ENCODE measurements at places on chromosomes 7 and 10. TPM values are rescaled to one million over a fixed set of nuclear protein-coding genes. Genes with fewer than 3 reads are reported as not detected.
A peak's percentile ranks its signal among the peaks of the same experiment; 100 is the strongest.

Gene MPP7
- 0.34 TPM for total RNA-seq

GRCh38 chr7:154387252-154387651 is 335.1 kb downstream of the DPP6 start:
- no peak for DNase-seq

GRCh38 chr7:2215851-2216250 is 16.9 kb downstream of the MAD1L1 start:
- DNase-seq: no peak

Gene TACC2
- 3.0 TPM for total RNA-seq

- no peak for DNase-seq
Measured at GRCh38 chr7:75861636-75862035, 17.2 kb upstream of the RHBDD2 start.

Gene LANCL2
- 22.8 TPM for total RNA-seq

GRCh38 chr7:111232249-111233084 is 141.5 kb downstream of the LRRN3 start:
- DNase-seq: no peak

DNA sequence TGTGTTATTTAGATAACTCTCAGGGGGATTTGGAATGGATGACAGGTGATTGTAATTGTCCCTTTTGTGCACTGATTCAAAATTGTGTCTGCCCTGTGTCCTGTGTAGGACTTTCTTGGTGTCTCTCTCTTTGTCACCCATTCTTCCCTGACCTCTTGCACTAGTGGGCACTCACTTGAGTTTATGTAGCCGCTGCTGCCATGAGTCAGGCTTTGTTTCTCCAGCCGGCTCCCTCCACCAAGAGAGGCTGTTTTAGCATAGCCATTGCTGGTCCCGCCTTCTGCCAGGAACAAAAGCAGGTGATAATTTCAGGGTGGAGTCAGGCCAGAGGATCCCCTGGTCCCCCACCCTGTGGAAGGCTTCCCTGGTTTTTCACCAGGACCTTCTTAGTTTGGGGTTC is 8.4 kb downstream of the COL17A1 start:
- DNase-seq: peak; percentile 4

DNA sequence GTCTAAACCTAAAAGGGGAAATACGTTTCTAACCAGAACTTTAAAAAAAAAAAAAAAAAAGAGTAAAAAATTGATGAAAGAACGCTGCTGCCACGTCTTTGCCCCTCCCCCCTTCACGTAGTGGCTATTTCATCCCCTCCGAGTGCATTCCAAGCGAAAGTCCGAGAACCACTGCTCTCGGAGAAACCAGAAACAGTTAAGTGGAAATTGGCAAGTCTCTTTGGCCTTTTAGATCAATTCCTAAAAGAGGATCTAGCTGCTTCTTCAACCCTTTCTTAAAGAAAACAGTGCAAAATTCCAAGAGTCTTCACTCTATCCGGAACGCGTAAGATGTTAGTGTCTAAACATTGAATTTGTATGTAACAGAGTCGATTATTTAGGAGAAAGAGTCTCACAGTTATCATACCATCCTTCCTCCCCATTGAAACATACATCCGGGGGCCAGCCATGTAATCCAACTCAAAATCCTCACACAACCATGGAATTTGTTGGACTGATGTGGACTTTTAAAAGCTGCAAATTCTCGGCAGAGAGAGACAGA is 1.1 kb downstream of the P4HA1 start:
- DNase-seq: peak; percentile 70

DNA sequence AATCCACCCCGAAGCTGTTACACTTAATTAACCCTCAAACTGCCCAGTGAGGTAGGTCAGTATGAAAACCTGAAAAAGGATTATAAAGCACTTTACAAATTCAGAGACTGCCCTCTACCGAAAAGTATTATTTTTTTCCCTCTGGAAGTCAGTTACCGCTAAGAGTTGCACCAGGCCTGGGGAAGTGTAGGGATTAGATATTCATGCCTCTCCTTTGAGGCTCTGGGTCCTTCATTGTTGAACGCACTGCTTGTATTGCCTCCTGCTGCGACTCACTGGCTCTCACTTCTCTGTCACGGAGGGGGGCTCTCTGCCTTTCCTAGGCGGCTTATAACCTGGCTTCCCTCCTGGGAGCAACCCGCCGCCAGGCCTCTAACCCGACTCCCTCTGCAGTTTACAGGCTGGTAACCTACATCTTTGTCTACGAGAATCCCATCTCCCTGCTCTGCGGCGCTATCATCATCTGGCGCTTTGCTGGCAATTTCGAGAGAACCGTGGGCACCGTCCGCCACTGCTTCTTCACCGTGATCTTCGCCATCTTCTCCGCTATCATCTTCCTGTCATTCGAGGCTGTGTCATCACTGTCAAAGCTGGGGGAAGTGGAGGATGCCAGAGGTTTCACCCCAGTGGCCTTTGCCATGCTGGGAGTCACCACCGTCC is 2.7 kb downstream of the RHBDD2 start:
- no peak for DNase-seq

DNA sequence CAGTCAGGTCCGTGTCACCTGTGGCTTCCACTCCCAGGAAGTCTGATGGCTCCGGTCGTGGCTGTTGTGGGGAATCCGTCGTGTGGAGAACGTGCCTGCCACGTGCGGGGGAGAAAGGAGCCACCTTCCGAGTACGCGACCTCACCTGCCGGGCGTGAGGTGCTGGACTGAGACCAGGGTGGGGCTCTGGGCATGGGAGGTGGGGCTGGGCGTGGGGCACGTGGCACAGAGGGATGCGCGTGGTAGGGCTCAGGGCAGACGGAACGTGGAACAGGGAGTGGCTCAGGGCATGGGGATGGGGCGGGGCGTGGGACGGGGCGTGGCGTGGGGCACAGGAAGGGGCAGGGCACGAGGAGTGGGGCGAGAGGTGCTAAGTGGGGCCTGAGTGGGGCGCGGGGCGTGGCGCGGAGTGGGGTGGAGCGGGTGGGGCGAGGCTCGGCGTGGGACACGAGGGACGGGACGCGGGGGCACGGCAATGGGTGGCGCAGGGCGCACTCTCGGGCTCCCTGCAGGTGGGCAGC is 64.8 kb downstream of the C10orf143 start:
- no peak for DNase-seq

Gene NEBL
- under 0.01 TPM for total RNA-seq

GRCh38 chr10:14742382-14742781 is 32.3 kb downstream of the FAM107B start:
- no peak for DNase-seq

- DNase-seq: no peak
Measured at GRCh38 chr7:30708412-30708811, 26.2 kb upstream of the CRHR2 start.

DNA sequence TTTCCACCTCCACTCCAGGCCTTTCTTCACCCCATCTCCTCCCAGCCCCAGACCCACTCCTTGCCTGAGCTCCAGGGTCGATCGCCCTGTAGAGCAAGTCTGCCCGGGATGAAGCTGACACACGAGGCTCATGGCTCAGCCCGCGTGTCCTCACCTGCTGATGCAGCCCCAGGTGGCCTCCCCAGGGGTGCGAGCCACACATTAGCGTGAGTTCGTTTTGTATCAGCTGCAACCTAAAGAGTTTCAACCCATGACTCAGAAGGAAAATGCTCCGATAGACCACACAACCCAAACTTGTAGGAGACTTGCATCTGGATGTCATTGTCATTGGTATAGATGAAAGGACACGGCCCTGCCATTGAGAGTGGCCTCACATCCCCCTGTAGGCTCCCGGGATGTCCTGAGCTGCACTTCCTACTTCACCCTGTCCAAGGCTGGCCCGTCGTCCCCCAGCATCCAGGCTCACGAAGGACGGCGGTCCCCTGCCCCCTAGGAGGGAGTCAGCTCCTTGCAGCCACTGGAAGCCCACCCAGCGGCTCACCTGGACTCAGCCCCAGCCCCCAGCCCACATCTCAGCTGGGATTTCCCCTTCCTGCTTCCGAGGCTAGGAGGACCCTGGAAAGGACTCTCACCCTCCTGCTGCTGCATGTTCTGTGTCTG is 97.7 kb downstream of the HTR5A start:
- no peak for DNase-seq

Gene STK31
- not detected for total RNA-seq

Gene MEST
- total RNA-seq: not detected

DNA sequence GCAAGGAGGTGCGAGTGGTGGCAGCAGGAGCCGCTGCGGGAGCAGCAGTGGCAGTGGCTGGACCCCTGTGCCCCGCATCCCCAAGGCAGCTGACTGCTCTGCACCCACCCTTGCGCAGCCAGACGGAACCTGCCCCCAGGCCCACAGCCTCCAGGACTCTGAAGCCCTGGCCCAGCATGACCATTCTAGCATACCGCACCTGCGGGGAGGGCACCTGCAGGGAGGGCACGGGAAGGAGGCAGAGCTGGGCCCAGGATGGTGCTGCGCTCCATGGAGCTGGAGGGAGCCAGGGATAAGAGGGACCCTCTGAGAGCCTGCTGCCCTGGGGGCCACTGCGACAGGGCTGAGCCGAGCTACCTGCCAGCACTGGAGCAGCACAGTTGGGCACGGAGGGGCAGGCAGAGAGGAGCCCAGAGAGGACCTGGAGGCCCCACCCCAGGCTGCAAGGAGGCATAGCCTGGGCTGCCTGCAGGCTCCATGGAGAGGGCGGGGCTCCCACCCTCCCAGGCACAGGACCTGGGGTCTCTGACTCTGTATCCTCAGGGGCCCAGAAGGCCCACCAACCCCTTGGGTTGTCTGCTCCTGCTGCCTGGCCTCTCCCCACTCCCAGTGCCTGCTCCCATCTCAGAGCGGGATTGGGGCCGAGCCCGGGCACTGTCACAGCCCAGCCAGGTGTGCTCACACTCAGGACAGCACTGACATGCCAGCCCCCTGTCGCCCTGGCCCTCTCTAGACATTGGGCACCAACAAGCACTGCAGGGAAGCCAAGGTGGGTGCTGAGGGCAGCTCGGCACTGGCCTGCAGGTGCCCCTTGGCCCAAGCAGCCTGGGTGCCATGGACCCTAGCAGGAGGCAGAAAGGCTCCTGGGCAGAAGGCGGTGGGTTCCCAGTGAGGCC is 87.6 kb downstream of the HTR7 start:
- DNase-seq: no peak

DNA sequence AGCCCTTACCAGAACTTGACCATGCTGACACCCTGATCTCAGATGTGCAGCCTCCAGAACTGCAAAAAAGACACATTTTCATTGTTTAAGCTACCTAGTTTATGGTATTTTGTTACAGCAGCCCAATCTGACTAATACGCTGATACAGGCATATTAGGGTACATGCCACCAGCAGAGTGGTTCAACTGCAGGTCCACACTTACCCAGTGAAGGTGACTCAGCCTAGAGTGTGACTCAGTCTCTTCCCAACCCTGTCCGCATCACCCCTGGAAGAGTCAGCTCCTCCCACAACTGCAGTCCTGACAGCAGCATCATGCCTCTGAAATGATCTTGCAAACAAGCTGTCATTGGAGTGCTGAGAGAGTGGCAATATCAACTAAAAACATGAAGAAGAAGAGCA is 30.8 kb upstream of the GOT1 start:
- no peak for DNase-seq

Gene SPDYE5
- not detected for total RNA-seq

Gene BLNK
- total RNA-seq: not detected

Gene BHLHA15
- not detected for total RNA-seq

GRCh38 chr10:23075672-23076071 is 19.7 kb upstream of the MSRB2 start:
- DNase-seq: no peak

Gene ATOH7
- total RNA-seq: 0.11 TPM

- DNase-seq: no peak
Measured at GRCh38 chr10:61941202-61941681, 39.7 kb downstream of the ARID5B start.

DNA sequence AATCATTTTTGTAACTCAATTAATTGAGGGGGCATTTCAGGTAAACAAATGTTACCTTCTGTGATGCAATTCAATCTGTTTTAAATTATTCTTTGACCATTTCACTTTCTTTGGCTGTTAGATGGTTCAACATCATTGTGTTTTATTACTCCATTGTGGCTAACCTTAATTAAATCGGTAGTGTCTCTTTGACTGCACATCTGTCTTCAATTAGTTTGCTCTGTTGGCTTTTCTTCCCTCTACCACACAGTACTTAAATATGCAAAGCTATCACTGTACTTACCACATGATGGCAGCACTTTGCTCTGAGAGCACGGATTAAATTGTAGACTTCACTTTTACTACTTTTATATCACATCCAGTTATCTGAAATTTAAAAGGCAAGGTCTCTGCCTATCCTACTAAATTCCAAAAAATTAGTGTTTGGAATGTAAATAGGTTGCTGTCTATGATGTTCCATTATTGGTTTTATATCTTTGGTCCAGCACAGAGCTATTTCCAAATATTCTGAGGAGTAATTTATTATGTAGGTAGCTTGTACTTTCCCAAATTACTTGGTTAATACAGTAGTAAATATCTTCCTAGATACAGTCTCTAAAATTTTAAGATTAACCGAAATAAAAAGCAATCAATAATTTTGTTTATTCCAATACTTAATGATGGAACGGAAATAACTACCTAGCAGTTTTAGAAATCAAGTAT is 352.0 kb downstream of the PCLO start:
- DNase-seq: peak; percentile 80

DNA sequence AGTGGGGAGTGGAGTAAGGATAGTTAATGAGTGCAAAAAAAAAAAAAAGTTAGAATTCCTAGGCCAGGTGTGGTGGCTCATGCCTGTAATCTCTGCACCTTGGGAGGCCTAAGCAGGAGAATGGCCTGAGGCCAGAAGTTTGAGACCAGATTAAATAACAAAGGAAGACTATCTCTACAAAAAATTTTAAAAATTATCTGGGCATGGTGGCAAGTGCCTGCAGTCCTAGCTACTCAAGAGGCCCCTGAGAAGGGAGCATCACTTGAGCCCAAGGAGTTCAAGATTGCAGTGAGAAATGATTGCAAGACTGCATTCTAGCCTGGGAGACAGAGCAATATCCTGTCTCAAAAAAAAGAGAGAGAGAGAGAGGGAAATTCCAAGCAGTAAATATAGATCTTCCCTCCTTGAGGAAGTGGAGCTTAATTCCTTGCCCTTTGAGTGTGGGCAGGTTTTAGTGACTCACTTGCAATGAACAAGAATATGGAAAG is 19.5 kb upstream of the CSTF2T start:
- no peak for DNase-seq

DNA sequence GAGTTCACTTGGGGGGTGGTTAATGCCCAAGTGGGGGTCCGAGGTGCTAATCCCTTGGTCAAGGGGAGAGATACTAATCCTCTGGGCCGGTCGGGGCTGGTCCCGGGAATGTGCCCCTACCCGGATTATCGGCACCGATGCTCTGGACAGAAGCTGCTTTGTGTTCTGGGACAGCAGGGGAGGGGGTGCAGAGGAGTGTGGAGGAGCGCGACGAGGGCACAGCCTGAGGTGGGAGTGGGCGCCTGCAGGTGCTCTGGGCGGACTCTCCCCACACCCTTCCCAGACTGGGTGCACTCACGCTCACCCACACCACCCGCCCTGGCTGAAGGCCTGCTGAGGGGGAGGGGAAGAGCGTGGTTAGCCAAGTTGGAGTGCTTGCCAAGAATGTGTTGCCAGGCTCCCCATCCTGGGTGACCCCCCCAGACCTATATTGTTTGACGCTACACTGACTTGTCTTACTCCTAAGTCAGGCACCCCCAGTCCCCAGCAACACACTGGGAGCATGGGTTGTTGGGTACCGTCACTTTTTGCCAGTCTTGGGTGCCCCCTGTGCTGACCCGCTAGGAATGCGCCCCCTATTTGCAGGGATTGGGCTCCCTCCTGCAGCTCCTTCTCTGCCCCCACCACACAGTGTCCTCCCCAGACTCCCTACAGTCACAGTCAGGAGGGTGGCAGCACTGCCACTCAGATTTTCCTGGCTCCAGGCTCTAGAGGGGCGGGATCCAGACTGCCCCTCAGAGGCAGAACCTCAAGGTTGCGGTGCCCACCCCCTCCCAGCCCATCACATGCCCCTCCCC is 1.2 kb downstream of the SLC4A2 start:
- DNase-seq: peak; percentile 61

- no peak for DNase-seq
Measured at GRCh38 chr7:69510114-69510513, 88.2 kb upstream of the AUTS2 start.

Gene SLC18A3
- total RNA-seq: not detected

Measured in SK-MEL-5 (cell line).